ENCODE measurements at places on chromosomes 2 and 18. TPM values are rescaled to one million over a fixed set of nuclear protein-coding genes. Genes with fewer than 3 reads are reported as not detected.

Gene TRIM43
- total RNA-seq, result not detected

Gene ARHGAP25
- total RNA-seq, result 5.8 TPM

Gene ZSWIM2
- under 0.01 TPM for total RNA-seq

Gene HJURP
- 5.8 TPM for total RNA-seq

Gene ARHGEF4
- 0.83 TPM for total RNA-seq

Gene OSR1
- total RNA-seq, result 17.7 TPM

Gene RGPD3
- total RNA-seq, result 0.17 TPM

Gene GRP
- total RNA-seq, result not detected

Gene SNTG2
- not detected for total RNA-seq

Gene KHK
- total RNA-seq, result 1.3 TPM

Gene TMEM247
- total RNA-seq, result not detected

Gene CMPK2
- 0.26 TPM for total RNA-seq

Gene SERPINB12
- not detected for total RNA-seq

Gene HOXD11
- total RNA-seq, result not detected

Gene PSMA8
- total RNA-seq, result not detected

Gene MERTK
- total RNA-seq, result 6.6 TPM

Gene DSG2
- 0.33 TPM for total RNA-seq

Gene TMEM178A
- 0.26 TPM for total RNA-seq

Gene GNLY
- not detected for total RNA-seq

Gene TXNL1
- total RNA-seq, result 16.4 TPM

Gene CTAGE1
- total RNA-seq, result under 0.01 TPM

Gene BUB1
- total RNA-seq, result 3.9 TPM

Gene NT5C1B
- total RNA-seq, result not detected

Data from fibroblast of lung (primary cell).